Fibroblast of villous mesenchyme (primary cell): ENCODE measurements at places on chromosomes 12 and 14. TPM values are rescaled to one million over a fixed set of nuclear protein-coding genes. Genes with fewer than 3 reads are reported as not detected.
A peak's percentile ranks its signal among the peaks of the same experiment; 100 is the strongest.

The SLC10A1 gene
- not detected in 2 replicates for total RNA-seq

The MYF6 gene
- total RNA-seq, result not detected in 2 replicates

The LYSET gene
- 6.0 and 6.1 TPM in 2 replicates for total RNA-seq

The OVCH1 gene
- total RNA-seq, result under 0.01 TPM in 2 replicates

GRCh38 chr12:120775862-120776552 lies 50.4 kb downstream of the ACADS start:
- peak; percentile 77 for DNase-seq

- peak; percentile 48 for DNase-seq
These were observed 1717.7 kb upstream of the SEL1L start for GRCh38 chr14:83251402-83251801.

GRCh38 chr14:92552066-92552465 lies 38.5 kb downstream of the RIN3 start:
- no peak for DNase-seq
